ENCODE measurements at places on chromosomes 4 and X. TPM values are rescaled to one million over a fixed set of nuclear protein-coding genes. Genes with fewer than 3 reads are reported as not detected.

Gene XAGE2
- not detected for total RNA-seq

Gene F9
- not detected for total RNA-seq

Gene HPSE
- 10.6 TPM for total RNA-seq

Gene MGAT4D
- total RNA-seq, result not detected

Gene SPIN2A
- total RNA-seq, result 1.1 TPM

Gene CPLX1
- total RNA-seq, result 0.86 TPM

Gene CDX4
- total RNA-seq, result not detected

Gene PCSK1N
- not detected for total RNA-seq

Gene MAGEC3
- total RNA-seq, result not detected

Gene NXF2B
- not detected for total RNA-seq

Gene AKAP4
- not detected for total RNA-seq

Gene XPNPEP2
- total RNA-seq, result 0.48 TPM

Gene STBD1
- total RNA-seq, result 1.2 TPM

Gene CT45A5
- total RNA-seq, result 0.23 TPM

Gene NAP1L5
- 4.2 TPM for total RNA-seq

Gene DDX3X
- 242 TPM for total RNA-seq

Gene TLR2
- 4.5 TPM for total RNA-seq

Gene TRPC3
- 0.64 TPM for total RNA-seq

Gene TRIM75
- total RNA-seq, result not detected

Gene ADGRA3
- total RNA-seq, result 14.0 TPM

Gene RPA4
- total RNA-seq, result 0.43 TPM

Gene UNC5C
- not detected for total RNA-seq

Gene GASK1B
- total RNA-seq, result not detected

Gene NR0B1
- not detected for total RNA-seq

Gene AWAT2
- total RNA-seq, result not detected

Gene MMRN1
- total RNA-seq, result 0.95 TPM

Gene SEPTIN6
- total RNA-seq, result 304 TPM

Gene PFKFB1
- total RNA-seq, result 0.27 TPM

Gene CT45A2
- not detected for total RNA-seq

Gene PAGE5
- not detected for total RNA-seq

Gene PLAC8
- total RNA-seq, result 127 TPM

Gene IRS4
- not detected for total RNA-seq

Gene SLC6A14
- not detected for total RNA-seq

Gene SLC6A8
- 1.0 TPM for total RNA-seq

Gene CSAG2
- not detected for total RNA-seq

Gene ARHGEF6
- total RNA-seq, result 164 TPM

Gene ZNF718
- 13.0 TPM for total RNA-seq

Gene P2RY4
- 0.20 TPM for total RNA-seq

Gene FAM114A1
- 0.09 TPM for total RNA-seq

Gene PASD1
- not detected for total RNA-seq

Gene SOD3
- total RNA-seq, result not detected

Gene TEX13C
- total RNA-seq, result not detected

Gene TMEM255A
- total RNA-seq, result not detected

Gene LRP2BP
- total RNA-seq, result 0.70 TPM

Gene CNKSR2
- 10.7 TPM for total RNA-seq

Gene F8A2
- not detected for total RNA-seq

Gene HMX1
- total RNA-seq, result not detected

Gene INPP4B
- 104 TPM for total RNA-seq

Gene DMRTC1
- not detected for total RNA-seq

Gene MAP7D2
- 0.23 TPM for total RNA-seq

Gene CCSER1
- total RNA-seq, result not detected

Gene SEC31A
- 153 TPM for total RNA-seq

Gene TENM3
- total RNA-seq, result not detected

Gene SPANXD
- not detected for total RNA-seq

Gene NAP1L2
- 2.4 TPM for total RNA-seq

Gene HSD17B11
- total RNA-seq, result 27.8 TPM

Gene LEF1
- total RNA-seq, result 173 TPM
